ENCODE measurements at places on chromosomes 6 and 20. TPM values are rescaled to one million over a fixed set of nuclear protein-coding genes. Genes with fewer than 3 reads are reported as not detected.

- DNase-seq, result no peak
Observed at GRCh38 chr20:57705127-57705899, 4.5 kb downstream of the PMEPA1 start.

DNA sequence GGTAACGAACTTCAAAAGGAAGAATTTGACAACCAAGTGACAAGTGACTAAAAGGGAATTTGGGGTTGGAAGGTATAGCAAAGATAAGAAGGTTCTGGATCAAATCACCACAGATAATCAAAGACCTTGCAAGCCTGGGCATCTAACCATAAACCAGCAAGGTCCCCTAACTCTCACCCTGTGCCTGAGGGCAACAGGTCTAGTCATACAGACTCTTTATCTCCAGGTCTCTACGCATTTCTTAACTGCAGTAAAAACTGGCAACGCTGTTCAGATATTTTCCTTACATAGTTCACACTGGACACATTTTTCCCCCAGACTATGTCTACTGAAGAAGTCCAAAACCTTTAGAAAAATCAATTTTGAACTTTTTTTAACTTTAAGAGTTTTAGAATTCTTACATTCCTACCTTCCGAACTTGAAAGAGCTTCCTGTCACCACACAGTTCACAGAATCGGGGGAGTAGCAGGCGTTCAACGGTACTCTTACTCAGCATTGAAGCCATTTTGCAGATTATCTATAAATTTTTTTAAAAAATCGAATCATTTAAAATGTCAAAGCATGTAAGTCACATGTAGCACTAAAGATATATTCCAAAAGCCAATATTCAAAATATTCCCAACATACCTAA is 23.0 kb upstream of the ANKRD60 start:
- no peak for DNase-seq

The NDUFAF4 gene
- 4.6 TPM for total RNA-seq

DNA sequence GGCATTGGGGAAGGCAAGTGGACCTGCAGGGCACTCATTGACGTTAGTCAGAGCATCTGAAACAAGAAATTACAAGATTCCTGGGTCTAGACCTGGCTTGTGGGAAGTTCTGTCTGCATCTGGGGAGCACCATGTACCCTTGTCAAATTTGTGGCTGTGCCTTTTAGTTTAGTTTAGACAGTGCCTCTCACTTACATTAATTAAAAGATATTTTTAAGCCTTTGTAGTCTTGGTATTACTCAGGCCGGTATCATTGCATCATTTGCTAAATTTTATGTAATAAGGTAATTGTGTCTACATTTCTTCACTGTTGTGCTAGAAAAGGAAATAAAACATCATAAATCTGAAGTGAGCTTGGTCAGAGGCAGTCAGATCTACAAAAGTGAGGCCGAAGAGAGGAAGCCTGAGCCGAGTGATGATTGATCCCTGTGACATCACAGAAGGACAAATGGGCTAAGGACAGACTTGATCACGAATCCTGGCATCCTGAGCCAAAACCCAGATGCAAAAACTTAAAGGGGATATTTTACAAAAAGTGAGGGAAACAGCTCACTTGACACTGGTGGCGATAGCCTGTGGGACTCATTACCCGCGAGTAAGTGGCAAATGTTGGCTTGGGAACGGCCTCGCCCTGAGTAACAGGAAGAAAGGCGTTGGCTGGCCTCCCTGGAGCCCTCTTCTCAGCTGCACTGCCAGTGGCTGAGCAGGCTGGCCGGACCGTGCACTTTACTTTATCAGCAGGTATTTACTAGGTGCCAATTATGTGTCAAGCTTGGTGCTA is 106.5 kb downstream of the TCP11 start:
- no peak for DNase-seq

The RAET1L gene
- not detected for total RNA-seq

- no peak for DNase-seq
Observed at GRCh38 chr20:62202083-62202395, 18.0 kb downstream of the HRH3 start.

DNA sequence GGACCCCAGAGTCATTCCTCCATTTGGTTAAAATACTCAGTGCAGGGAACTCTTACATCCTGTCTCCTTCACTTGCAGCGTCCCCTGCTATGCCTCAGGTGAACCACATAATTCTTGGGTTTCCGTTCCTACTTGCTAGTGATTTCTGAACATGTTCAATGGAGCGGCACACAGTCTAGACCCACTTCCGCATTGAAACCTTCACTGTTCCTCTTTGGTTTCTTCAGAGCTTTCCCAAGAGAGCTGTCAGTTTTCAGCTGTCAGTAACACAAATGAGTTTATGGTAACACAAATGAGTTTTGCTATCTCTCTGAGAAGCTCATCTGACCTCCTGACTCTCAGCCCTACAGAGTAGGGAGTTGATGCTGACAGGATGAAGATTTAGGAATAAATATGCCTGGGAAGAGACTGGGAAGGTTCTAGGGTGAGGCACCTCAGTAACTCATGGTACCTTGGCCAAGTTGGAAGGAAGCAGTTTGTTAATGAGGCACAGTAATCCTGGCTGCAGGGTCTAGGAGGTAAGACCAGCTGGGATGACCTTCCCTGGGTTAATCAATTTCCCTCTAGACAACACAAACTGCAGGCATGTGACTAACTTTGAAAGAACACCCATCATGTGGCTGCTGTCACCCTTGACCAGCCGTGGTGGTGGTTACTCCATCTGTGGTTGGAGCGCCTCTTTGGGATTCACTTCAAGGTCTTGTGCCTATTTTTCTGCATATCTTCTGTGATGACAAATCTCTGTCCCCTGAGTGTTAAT is 5.4 kb downstream of the SYS1 start:
- DNase-seq, result no peak

Measured in dermis microvascular lymphatic vessel endothelial cell (primary cell).